ENCODE measurements at places on chromosomes 4 and X.

GRCh38 chr4:73727685-73728084, 12.7 kb upstream of the CXCL8 start:
- DNase-seq: no peak

- no peak for DNase-seq
Measured at GRCh38 chr4:52982255-52982945, 120.3 kb downstream of the RASL11B start.

DNA sequence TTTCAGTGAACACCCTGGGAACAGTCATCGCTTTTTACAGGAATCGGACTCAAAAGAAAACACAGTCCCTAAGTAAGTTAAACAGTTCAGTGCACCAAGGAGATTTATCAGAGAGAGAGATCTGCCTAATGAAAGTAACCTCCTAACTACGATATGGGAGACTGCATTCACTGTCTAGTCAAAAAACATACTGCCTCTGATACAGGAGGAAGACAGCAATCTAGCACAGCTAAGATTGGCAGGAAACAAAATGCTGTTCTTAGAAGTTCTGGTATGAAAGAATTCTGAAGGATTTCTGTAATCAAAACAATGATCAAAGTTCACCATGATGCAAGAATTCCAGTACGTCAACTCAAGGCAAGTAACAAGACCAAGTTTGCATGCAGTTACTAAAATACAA, 92.8 kb downstream of the MAML3 start:
- DNase-seq: no peak

DNA sequence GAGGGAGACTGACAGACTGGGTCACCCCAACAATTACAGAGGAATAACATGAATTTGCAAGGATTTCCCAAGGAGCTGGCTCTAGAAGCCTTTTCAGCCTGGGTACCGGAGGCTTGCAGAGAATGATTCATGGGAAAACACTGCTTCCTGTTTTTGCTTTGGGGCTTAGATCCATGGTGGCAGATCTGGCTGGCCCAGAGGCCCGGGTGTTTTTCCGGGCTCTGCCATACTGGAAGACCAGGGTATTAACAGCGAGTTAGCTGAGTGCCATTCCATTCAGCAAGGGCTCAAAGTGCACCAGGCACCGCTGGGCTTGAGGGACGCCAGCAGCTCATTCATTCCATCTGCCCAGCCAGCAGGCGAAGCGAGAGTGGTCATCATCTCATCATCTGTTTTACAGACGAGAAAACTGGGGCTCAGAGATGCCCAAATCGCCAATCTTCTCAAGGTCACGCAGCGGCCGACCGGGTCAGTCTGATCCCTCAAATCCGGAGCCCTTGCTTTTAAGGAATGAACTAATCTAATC, 1.3 kb downstream of the WDR1 start:
- DNase-seq: no peak

- no peak for DNase-seq
Measured at GRCh38 chr4:11866391-11866790, 437.7 kb upstream of the HS3ST1 start.

DNA sequence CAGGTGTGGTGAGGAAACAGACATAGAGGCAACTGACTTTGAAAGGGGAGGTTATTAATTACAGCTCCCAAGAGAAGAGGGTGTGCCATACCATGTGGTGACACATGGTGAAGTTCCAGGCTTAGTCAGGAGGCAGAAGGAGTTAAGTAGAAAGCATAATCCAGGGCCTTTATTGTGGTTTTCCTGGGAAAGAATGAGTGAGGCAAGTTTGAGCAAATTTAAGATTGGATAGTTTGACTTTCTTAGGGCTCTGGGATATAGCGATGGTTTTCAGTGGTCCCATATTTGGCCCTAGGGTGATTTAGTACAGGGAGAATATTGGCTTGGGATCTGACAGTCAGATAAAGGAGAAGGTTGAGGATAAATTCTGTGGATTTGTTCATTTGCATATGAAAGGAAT, 495.9 kb upstream of the FSTL5 start:
- no peak for DNase-seq

All from stimulated activated CD8-positive, alpha-beta memory T cell treated with anti-CD3 and anti-CD28 coated beads, Interleukin-7, amount 100 ng/mL, for 1 hour (primary cell).